ENCODE measurements at places on chromosomes 16 and 17.

DNA sequence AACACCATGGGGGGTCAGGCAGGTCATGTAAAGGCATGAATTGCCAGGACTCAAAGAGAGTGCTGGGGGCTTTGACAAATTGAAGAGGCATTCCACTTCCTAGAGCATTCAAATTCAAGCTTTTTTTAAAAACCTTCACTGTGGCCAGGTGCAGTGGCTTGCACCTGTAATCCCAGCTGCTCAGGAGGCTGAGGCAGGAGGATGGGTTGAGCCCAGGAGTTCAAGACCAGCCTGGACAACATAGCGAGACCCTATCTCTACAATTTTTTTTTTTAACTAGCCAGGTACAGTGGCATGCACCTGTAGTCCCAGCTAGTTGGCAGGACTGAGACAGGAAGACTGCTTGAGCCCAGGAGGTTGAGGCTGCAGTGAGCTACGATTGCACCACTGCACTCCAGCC lies 17.2 kb downstream of the ABCC12 start:
- no peak for DNase-seq

DNA sequence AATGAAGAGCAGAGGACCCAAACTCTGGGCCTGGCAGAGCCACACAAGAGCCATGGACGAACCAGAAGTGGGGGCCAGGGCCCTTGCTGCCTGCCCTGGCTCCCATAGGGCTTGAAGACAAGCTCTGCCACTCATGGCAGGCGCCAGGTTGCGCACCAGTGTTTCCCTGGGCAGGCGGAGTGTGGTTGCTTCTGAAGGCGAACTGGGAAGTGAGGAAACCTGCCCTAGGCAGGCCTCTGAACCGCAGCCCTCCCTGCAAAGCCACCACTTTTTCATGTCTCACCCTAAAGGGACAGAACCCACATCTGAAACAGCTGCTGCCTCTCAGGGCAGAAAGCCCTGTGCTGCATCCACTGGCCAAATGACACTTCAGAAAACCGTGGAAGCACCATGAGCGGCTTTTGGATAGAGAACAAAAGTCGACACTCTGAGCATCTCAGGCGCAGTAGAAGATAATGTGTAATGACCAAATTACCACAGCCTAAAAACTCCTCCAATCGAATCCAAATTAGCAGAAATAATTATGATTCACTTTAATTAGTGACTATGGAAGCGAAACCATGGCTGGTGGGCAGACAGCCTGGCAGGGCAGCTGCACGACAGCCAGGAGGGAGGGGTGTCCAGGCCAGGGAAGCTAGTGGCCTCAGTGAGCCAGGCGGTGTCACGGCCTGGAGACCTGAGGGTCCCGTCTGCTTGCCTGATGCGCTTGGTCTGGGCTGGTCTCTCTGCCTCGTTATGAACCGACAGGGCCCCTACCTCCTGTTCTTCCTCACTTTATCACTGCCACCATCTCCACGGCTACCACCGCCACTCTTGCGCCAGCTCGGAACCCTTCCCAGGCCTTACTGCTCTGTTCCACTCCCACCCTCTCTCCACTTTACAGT lies 59.1 kb downstream of the PRMT7 start:
- DNase-seq, result no peak

DNA sequence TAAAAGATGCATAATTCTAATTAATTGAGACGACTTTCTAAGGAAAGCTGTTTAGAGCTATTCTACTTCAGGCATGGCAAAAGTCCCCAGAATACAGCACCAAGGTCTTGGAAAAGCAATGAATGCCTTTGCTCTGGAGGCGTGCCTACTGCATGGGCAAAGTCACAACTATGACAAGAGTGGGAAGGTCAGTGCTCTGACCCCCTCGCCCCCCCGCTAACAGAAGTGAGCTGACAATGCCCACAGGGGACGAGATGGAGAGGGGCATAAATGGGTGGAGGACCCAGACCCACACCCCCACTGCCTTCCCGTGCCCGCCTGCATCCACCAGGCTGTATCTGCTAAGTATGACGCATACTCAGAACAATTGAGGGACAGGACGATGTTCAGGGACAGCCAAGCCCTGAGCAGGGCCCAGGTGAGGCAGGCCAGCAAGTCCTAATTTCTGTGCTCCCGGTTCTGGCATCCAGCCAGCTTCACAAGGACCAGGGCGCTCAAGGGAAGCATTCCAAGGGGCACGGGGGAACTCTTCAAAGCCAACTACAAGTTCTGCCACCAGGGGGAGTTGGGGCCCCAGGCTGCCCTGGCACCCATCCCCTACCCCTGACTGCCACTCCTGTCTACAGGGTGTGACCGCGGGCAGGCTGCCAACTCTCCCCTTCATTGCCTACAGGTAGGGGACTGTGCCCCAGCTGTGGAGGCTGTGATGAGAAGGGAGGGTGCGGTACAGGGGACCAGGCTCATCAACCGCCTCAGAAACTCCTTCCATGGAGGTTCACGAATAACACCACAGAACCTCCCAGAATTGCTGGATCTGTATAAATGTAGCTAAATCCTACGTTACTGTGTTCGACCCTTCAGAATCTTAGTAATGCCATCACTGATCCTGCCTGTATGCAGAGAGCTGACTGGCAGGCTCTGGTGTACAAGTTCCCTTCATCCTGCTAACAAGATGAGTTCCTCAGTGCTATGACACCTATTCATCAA lies 20.8 kb downstream of the NPRL3 start:
- peak; percentile 24 for DNase-seq

DNA sequence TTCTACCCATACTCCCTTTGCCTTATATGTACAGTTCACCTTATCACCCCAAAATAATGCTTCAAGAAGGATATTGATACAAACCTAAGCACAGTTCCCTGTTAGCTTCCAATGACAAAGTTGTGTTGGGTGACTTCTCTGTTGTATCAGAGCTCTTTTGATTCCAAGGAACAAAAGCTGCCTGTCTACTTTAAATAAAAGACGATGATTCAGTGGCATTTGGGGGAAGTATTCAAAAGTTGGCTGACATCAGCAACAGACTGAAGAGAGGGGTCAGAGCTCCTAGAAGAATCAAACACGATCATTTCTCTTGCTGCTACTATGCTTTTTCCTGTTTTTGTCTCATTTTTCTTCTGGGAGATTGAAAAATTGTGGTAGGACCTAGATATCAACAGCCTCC lies 69.4 kb upstream of the CA10 start:
- no peak for DNase-seq

DNA sequence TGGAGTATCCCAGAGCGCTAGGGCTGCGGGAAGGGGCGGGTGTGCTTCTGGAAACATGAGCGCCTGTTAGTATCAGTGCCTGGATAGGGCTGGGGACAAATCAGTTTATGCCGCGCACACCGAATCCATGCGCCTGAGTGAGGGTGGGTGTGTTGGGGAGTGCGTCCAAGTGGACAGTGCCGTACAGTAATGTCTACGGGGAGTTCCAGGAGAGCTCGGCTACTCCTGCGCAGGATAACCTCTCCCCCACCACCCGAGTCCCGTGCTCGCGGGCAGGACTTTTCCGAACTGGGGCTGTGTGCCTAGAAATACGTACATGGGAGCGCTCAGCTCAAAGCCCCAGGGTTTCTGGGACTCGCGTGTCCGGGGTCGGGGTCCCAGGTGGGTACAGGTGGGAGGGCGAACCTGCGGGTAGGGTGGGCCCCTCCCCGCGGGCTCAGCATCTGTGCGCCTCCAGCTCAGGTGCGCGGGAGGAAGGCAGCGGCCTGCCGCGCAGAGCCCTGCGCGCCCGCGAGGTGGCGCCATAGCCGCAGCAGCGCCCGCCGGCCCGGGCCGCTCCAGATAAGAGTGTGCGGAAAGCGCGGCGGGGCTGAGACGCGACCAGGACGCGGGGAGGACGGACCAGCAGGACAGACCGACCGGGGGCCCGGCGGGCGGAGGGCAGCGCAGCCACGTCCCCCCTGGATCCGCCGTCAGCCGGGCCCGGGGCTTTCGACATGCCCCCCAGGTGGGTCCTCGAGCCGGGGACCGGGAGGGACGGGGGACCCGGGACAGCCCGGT lies at the start of gene HIC1:
Gene HIC1 (plus strand): TSS at position 592 of the 780 bp plus-strand sequence. CDS start 1,588 bp downstream, outside the sequence.
- DNase-seq, result peak; percentile 21

DNA sequence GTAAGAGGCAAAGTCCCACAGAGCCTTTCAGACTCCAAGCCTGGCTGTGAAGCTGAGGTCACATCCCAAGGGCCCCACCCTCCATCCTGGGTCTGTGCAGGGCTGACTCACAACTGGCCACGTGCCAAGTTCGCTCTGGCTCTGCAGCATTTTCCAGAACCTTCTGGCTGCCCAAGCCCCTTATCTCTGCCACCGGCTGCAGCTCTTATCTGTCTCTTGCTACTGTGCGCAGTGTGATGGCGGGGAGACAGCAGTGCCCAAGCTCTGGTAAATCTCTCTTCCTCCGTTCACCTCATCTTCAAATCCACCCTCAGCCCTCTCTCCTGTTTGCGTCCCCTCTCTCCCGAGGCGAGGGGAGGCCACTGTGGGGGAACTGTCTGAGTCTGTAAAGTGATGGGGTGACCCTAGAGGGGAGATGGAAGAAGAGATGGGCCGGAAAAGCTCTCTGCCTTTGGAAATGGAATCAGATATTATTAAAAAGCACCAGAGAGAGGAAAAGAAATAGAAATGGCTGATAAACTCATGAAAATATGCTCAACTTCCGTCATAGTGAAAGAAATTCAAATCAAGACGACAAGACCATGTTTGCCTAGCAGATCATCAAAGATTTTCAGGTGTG lies 162.7 kb upstream of the CDC42EP4 start:
- DNase-seq, result no peak

- DNase-seq, result no peak
These were observed 333.0 kb upstream of the EEF2KMT start for GRCh38 chr16:5430598-5430997.

- no peak for DNase-seq
These were observed 10.3 kb upstream of the IRF8 start for GRCh38 chr16:85888405-85889331.

DNA sequence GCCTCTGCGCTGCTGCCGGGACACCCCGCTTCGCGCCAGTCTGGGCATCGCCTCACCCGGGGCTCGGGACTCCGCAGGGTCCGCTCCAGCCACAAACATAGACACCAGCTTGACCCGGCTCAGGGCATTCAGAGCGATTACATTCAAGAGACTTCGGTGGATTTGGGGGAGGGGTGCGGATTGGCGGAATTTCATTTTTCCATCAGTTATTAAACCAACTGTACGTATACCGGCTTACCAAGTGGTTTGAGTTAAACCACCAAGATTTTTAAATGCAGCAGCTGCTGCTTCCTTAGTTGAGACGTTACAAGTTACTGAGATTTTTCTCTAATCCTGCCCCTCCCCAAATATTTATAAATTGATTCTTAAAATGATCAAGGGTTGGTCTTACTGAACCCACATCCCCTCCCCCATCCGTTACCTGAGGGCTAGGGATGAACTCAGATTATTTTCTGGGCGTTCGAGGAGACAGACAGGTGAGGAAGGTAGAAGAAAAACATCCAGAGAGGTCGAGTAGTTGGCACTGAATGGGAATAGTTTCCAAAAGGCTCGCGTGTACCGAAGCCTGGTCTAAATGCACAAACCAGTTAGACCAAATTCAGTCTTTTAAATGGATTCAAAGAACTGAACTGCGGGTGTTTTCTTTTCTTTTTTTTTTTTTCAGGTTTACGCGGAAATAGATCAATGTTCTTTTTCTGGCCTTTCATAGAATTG lies 1.5 kb downstream of the CRHR1 start:
- DNase-seq, result no peak

All from NCI-H526 treated with DMSO at 0.1 percent for 48 hours (cell line).